Activated naive CD4-positive, alpha-beta T cell (primary cell): ENCODE measurements at places on chromosomes 11 and 22.

DNA sequence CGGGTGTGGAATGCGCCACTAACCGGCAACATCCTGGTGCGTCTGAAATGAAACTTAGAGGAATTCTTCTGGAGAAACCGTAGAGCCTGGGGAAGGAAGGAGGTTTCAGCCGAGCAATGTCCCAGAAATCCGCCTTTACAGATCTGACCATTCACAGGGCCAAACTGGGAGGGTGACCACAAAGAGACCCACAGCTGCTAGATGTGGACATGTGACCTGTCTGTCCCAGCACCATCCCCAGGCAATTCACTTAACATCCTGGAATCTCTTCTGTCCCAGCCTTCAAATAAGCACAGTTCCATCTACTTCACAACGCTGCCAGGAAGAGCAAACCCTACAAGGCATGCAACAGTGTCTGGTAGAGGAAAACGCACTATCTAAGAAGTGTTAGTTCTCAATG, 9.8 kb downstream of the MCAT start:
- DNase-seq: no peak

DNA sequence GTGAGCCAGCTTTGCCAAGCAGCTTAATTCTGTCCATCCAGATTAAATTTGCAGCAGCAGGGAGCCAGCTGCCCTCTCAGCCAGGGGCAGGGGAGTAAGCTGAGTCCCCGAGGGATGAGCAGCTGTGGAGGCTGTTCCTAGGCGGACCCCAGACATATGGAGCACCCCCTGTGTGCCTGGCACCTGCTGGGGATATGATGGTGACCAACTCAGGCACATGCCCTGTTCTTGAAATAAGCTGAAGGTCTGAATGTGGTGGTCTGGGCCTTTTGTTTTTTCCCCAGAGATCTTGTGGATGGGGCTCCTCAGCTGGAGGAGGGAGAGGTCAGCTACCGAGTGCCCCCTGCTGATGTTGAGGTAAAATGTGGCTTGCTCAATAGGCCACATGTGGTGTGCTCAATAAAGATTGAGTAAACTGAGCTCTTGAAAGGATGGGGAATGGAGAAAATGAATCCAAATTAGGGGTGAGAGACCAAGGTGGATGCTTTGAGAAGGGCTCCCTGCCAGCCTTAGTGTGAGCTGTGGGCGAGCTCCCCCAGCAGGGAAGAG, 103.3 kb upstream of the NNMT start:
- DNase-seq: no peak

DNA sequence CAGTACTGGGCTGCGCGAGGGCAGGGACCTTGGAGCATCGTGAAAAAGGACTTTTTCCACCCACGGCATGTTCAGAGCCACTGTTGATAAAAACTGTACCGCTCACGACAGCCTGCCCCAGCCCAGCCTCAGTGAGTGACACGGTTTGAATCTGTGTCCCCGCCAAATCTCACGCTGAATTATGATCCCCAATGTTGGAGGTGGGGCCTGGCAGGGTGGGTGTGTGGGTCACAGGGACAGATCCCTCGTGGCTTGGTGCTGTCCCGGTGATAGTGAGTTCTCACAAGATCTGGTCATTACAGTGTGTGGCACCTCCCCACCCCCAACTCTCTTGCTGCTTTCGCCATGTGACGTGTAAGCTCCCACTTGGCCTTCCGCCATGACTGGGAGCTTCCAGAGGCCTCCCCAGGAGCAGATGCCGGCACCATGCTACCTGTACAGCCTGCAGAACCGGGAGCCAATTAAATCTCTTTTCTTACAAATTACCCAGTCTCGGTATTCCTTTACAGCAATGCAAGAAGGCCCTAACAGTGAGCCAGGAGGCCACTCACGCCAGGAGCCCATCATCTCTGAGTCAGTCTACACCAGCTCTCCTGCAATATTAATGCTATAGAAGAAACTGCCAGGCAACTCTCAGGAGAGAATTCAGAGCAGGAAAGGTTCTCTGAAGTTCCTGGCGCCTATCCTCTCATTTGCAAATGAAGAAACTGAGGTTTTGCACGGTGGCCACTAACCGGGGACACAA, 1.3 kb downstream of the TOLLIP start:
- no peak for DNase-seq

DNA sequence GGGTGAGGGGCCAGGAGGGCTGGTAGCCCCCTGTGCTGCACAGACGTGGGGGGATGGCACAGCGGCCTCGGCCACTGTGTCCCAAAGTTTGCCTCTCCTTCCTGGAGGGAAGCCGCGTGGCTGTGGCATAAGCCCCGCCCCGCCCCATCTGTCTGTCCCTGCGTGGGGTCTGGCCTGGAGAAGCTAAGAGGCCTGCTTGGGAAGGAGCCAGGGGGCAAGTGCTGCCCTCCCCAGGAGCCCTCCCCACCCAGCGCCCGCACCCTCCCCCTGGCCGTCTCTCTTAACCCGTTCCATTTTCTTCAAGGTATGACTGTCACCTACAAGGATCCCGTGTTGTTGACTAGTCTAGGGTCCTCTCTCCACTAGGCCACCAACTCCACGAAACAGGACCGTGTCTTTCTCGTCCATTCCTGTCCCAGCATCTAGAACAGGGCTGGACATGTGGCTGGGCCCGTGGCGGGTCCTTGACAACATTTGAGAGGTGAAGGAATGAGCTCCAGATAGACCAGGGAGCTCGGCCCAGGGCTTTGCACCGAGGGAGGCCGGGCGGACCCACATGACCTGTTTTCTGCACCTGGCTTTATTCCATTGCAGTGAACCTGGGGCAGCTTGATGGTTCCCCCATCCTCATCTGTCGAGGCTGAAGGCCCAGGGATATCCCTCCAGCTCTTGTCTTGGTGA, 428.0 kb downstream of the TBC1D22A start:
- no peak for DNase-seq

DNA sequence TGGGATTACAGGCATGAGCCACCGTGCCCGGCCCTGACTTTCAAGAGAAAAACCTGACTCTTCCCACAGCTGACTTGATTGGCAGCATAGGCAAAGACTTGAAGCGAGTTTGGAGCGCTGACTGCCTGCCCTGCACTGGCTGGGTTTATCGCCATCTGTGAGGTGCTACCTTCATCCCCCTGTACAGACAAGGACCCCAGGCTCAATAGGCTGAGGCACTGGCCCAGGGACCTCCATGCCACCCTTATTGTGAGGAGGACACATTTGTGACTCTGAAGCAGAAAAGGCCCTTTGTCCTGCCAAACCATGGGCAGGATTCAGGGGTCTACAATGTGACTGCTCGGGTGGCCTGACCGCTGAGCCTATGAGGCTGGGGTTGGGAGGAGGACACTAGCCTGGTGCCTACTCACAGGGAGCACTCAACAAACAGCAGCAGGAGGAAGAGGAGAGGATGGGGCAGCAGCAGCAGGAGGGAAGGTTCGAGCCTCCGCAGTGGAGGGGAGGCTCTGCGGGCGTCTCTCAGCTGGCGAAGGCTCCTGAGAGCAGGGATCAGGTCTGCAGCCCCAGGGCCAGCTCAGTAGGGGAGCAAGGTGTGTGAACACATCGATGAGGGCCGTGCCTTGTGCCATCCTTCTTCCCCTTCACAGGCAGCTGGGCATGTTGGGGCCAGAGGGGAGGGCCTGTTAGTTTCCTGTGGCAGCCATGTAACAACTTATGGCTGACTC, 72.9 kb upstream of the WNT7B start:
- DNase-seq: no peak
